ENCODE measurements at places on chromosomes 6 and 20. TPM values are rescaled to one million over a fixed set of nuclear protein-coding genes. Genes with fewer than 3 reads are reported as not detected.

DNA sequence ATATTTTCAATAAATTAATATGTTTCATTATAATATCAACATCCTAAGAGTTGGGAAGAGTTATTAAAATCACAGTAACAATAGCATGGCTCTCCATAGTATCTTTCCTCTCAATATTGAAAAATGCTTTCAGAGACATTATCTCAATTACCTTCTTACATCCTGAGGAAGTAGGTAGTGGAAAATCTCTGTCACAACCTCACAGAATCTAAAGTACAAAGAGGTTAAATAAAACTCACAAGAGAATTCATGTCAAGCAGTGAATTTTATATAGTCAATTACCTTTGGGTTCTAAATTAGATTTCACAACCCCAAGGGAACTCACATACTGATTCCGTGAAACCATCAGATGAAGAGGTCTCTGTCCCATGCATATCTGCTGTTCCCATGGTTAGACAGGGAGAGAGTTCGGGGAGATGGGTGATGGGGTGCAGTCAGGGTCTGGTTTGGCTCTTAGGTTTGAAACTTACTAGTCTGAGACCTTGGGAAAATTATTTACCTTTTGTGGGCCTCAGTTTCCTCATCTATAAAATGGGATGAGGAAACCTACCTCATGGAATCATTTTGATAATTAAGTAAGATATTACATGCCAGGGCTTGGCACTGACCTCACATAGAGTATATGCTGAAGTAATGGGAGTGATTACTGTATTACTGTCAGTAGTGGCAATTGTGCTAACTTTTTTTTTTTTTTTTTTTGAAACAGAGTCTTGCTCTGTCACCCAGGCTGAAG is 74.0 kb upstream of the SNX9 start:
- no peak overlapping the region for H3K4me3 ChIP-seq
- no peak for DNase-seq
- H3K27me3 ChIP-seq = no peaks in the 10 kb centered on the region
- H3K4me1 ChIP-seq = no peaks in the 10 kb centered on the region
- no peak overlapping the region for H3K27ac ChIP-seq
- no peaks in the 10 kb centered on the region for H3K36me3 ChIP-seq

DNA sequence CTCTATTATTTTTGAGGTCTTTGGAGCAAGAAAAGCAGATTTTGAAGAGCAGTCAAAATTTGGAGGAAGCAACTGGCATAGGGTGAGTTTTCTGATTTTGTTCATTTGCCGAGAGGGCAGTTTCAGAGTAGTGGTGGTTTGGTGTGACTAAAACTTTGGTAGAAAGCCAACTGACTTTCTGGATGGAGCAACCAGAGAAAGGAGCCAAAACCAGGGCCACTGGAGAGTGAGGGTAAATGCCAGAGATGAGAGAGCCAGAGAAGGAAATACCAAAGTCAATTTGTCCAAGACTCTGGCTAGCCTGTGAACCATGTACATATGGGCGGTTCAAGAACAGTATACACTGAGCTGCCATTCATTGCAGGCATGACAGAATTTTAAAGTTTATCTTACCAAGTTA is 40.5 kb upstream of the ZBTB24 start:
- no peak overlapping the region for H3K27ac ChIP-seq
- H3K36me3 ChIP-seq = no peaks in the 10 kb centered on the region
- H3K4me1 ChIP-seq = no peaks in the 10 kb centered on the region
- no peak overlapping the region for H3K4me3 ChIP-seq

DNA sequence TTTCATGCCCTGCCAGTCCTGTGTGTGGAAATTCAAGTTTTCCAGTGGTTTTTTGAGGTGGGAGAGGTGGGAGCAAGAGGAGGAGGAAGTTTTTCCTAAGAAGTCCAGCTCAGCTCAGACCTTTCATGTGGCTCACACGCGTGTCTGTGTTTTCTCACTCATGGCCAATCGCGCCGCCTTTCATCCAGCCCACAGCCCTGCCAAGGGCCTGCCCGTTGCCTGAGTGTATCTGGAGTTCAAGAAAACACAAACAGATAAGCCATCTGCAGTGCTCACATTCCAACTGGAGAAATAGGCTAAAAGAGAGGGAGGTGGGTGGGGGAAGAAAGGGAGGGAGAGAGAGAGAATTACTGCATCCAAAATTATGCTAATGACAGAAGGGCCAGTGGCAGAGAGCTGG is 12.6 kb upstream of the MPC1 start:
- no peak overlapping the region for H3K27ac ChIP-seq
- H3K4me1 ChIP-seq = no peaks in the 10 kb centered on the region
- H3K4me3 ChIP-seq = no peak overlapping the region

DNA sequence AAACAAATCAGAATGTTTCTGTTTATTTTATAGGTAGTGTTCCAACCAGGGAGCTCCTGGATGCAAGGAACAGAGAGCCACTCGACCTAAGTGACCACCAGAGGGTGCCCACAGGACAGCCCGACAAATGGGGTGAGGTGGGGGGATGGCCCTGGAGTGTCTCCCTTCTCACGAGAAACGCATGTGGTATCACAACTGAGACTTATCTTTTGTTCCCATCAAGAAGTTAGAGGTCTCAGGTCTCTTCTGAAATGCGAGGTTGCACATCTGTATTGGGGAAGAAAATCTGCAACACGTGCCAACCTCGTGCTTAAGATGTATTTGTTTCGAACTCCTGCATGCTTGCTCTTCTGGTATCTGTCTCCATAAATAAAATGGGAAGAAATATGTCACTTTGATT is 104.0 kb downstream of the ISM1 start:
- no peaks in the 10 kb centered on the region for H3K36me3 ChIP-seq
- H3K27me3 ChIP-seq = no peaks in the 10 kb centered on the region
- DNase-seq = no peak
- H3K4me1 ChIP-seq = no peaks in the 10 kb centered on the region
- no peak overlapping the region for H3K27ac ChIP-seq

DNA sequence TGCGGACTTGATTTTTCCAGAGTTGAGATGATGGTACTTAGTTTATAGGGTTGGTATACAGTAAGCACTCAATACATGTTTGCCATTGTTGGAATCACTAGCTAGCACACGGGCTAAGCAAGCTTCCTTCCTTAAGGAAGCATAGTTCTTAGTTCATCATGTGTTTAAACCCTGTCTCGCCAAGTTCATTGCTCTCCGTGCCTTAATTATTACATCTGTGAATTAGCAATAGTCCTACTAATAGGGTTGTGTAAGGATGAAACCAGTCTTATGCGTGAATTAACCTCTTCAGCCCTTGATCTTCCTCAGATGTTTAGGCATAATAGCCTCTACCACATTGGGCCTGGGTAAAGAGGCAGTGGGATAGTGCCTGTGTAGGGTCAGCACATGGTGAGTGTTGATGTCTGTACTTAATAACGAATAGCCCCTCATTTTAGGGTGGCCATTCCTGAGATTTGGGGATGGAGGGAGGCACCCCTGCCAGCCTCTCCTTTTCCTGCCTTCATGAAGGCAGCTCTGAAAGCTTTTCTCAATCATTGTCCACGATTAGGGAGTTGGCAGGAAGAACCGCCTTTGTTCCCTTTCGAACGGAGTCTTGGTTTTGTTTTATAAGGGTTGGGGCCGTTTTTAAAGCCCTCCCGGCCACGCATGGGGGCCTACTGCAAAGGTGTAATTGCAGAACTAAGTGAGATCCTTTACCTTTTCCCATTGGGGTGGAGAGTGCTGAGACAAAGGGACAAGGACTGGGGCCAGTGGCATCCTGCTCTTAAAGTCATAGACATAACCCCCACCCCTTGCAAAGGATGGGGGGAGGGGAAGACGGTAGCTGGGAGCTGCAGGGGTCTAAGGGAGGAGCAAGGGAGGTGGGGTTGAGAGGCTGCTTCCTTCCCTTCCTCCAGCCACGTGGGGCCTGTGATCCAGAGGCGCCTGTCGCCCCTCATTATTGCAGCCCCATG is 2.1 kb downstream of the DNMT3B start:
- no peak for DNase-seq
- H3K4me3 ChIP-seq = no peak overlapping the region
- H3K27me3 ChIP-seq = no peaks in the 10 kb centered on the region
- peaks cover 24% of the 10 kb centered on the region for H3K4me1 ChIP-seq

GRCh38 chr20:45487231-45487635 is 17.7 kb downstream of the WFDC2 start:
- no peaks in the 10 kb centered on the region for H3K36me3 ChIP-seq
- no peaks in the 10 kb centered on the region for H3K27me3 ChIP-seq
- no peak for DNase-seq
- no peaks in the 10 kb centered on the region for H3K4me1 ChIP-seq
- no peak overlapping the region for H3K4me3 ChIP-seq

GRCh38 chr20:45630371-45630770 is 713 bp downstream of the WFDC9 start:
- no peak for DNase-seq
- H3K4me3 ChIP-seq = no peak overlapping the region
- H3K27me3 ChIP-seq = peaks cover 3% of the 10 kb centered on the region
- no peak overlapping the region for H3K27ac ChIP-seq
- H3K36me3 ChIP-seq = no peaks in the 10 kb centered on the region

- no peaks in the 10 kb centered on the region for H3K4me1 ChIP-seq
- no peak overlapping the region for H3K4me3 ChIP-seq
- no peaks in the 10 kb centered on the region for H3K36me3 ChIP-seq
- H3K27ac ChIP-seq = no peak overlapping the region
- peak; percentile 11 for DNase-seq
These were observed 199.7 kb upstream of the SIM1 start for GRCh38 chr6:100664274-100665040.

- no peak overlapping the region for H3K4me3 ChIP-seq
- DNase-seq = no peak
- no peaks in the 10 kb centered on the region for H3K27me3 ChIP-seq
- H3K4me1 ChIP-seq = no peaks in the 10 kb centered on the region
These were observed 234.3 kb downstream of the UTRN start for GRCh38 chr6:144519426-144519825.

DNA sequence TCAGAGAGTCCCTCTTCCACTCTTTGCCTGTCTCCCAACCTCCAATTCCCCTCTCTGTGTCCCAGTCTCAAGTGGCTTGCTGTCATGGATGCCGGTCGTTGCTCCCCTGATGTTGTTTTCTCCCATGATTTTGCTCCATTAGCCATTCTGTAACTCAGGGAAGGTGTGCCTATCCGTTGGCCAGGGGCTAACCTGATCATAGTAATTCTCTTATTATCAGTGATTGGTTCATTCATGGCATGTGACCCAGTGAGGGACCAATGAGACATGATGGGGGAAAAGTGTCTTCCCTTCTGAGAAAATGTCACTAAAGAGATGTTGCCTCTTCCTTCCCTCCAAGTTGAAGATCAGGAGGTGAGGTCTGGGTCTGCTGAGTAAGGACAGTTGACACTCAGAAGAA is 214.5 kb downstream of the FARS2 start:
- H3K27me3 ChIP-seq = no peaks in the 10 kb centered on the region
- DNase-seq = no peak
- no peak overlapping the region for H3K27ac ChIP-seq

DNA sequence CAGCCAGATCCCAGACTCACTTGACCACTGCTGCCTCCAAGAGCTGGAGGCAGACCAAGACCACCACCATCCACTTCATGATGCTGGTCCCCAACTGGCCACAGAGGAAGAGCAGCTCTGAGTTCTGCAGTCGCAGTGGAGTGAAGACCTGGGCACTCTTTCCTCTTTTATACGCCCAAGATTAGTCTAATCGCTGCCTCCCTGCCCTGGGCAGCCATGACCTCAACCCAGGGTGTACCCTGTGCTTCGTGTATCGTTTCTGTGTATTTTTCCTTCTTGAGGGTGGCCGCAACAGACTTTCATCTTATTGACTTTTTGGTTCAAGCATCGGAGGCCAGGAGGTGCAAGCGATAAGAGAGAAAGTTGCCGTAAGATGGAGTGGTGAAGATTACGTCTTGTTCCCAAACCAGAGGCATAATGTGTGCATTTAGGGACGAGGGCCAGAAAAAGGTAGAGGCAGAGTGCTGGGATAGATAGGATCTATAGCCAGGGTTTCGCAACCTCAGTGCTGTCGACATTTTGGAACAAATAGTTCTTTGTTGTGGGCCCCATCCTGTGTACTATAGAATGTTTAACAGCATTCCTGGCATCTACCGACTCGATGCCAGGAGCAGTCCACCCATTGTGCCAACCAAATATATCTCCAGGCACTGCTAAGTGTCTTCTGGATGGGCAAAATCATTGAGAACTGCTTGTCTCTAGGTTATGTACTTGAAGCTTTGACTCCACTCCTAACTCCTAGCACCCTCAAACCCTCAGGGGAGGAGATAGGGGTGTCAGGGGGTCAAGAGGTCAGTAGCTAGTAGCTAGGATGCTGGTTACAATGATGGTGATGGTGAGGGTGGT is at the start of gene PGC:
Gene PGC (minus strand): TSS at position 142 of the 846 bp plus-strand sequence. CDS start 63 bp downstream, at position 79.
- no peaks in the 10 kb centered on the region for H3K27me3 ChIP-seq
- DNase-seq = no peak
- no peak within 1 kb of the TSS for H3K4me3 ChIP-seq
- H3K36me3 ChIP-seq = no peaks in the 10 kb centered on the region

GRCh38 chr6:117418320-117418719 is 7.4 kb downstream of the ROS1 start:
- no peak overlapping the region for H3K27ac ChIP-seq
- DNase-seq = no peak
- no peaks in the 10 kb centered on the region for H3K4me1 ChIP-seq

- H3K4me3 ChIP-seq = peak overlapping the region; percentile 87
- peaks cover 6% of the 10 kb centered on the region for H3K4me1 ChIP-seq
- DNase-seq = no peak
- H3K36me3 ChIP-seq = no peaks in the 10 kb centered on the region
- H3K27me3 ChIP-seq = no peaks in the 10 kb centered on the region
These were observed 704 bp downstream of the TOP1 start for GRCh38 chr20:41029150-41029901.

- no peak for DNase-seq
- H3K4me1 ChIP-seq = no peaks in the 10 kb centered on the region
- no peaks in the 10 kb centered on the region for H3K27me3 ChIP-seq
These were observed 120.2 kb upstream of the BEND3 start for GRCh38 chr6:107235511-107235910.

- no peaks in the 10 kb centered on the region for H3K27me3 ChIP-seq
- DNase-seq = no peak
- H3K4me1 ChIP-seq = peaks cover 16% of the 10 kb centered on the region
- no peaks in the 10 kb centered on the region for H3K36me3 ChIP-seq
- no peak overlapping the region for H3K4me3 ChIP-seq
- no peak overlapping the region for H3K27ac ChIP-seq
These were observed 79.0 kb upstream of the DUSP22 start for GRCh38 chr6:213284-213683.

GRCh38 chr20:39070484-39071231 is 108.5 kb downstream of the DHX35 start:
- H3K4me1 ChIP-seq = no peaks in the 10 kb centered on the region
- H3K27ac ChIP-seq = no peak overlapping the region
- no peaks in the 10 kb centered on the region for H3K36me3 ChIP-seq
- H3K27me3 ChIP-seq = no peaks in the 10 kb centered on the region
- H3K4me3 ChIP-seq = no peak overlapping the region

The SNAP91 gene
- 175 TPM for polyA plus RNA-seq

The OSER1 gene
- 34.1 TPM for polyA plus RNA-seq

The SLC25A27 gene
- polyA plus RNA-seq = 65.1 TPM

The SYTL3 gene
- 2.0 TPM for polyA plus RNA-seq

The OR2H1 gene
- polyA plus RNA-seq = 0.27 TPM

The RCAN2 gene
- 63.1 TPM for polyA plus RNA-seq

The NANP gene
- polyA plus RNA-seq = 3.8 TPM

The CNBD2 gene
- 1.0 TPM for polyA plus RNA-seq

The HLA-DPA1 gene
- polyA plus RNA-seq = 6.6 TPM

The ADTRP gene
- 0.63 TPM for polyA plus RNA-seq

The ERVFRD-1 gene
- not detected for polyA plus RNA-seq

Data from spinal cord (tissue), 10 donors.